ENCODE measurements at places on chromosomes 7 and 10.

DNA sequence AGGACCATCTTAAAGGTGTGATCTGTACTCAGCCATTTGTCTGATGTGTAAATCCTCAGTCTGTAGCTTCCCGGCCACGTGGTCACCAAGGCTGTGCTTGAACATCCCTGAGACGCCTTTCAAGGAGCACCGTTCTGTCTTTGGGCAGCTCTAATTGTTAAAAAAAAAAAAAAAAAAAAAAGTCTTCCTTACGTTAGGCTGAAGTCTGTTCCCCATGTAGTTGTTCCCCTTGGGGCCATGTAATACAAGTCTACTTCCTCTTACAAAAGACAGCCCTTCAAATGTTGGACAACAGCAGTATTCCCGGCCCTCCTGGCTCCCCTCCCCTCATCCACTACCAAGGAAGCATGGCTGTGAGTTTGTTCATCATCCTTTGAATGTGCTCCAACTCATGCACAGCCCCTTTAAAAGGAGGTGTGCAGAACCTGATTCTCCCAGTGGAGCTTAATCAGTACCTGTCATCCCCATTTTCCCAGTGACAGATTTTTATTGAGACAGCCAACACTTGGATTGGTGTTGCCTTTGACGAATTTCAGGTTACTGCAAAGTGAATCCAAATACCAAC, 392.2 kb upstream of the GALNT17 start:
- no peak for DNase-seq

DNA sequence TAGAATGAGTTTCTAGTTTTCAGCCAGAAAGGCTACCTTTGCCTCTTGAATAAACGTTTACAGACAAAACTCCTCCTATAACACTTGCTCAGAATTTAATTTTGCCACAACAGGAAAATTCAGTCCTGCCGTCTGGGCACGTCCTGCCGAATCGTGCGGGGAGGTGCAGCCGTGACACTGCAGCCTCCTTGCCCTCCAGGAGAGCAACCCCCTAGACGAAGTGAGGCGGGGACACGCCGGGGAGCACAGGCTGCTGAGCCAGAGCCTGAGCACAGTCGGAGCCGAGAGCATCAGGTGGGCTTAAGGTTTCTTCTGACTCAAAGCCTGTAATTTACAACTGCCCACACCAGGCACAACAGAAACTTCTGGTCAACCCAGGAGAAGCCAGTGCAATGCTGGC, 102.3 kb downstream of the DYNC2I1 start:
- no peak for DNase-seq

DNA sequence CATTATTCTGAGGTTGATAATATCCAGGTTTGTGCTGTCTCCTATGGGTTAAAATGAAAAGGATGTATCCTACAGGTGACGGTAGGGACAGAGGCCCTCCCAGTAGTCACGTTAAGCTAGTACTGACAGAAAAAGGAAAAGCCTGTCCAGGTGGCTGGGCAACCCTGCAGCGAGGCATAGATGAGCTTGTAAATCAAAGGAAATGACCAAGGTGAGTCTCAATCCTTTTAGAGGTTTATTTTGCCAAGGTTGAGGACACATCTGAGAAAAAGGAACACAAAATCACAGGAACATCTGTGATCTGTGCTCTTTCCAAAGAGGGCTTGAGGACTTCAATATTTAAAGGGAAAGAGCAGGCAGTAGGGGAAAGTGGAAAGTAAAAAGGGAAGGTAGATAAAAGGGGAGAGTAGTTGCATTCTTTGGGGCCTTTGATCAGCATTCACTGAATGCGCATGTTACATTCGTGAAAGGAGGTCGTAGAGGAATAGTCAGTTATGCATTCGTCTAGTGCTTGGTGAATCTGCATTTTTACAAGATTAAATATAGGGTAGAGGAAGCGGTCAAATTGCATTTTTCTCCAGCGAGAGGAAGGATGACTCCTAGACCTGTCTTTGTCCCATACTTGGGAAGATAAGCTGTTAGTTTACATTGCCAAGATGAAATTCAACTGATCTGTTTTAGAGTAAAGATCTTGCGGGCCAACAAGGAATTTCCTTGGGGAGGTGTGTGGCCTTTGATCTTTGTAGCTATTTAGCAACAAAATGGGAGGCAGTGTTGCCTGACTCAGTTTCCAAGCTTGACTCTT, 884 bp upstream of the GSTO1 start:
- no peak for DNase-seq

DNA sequence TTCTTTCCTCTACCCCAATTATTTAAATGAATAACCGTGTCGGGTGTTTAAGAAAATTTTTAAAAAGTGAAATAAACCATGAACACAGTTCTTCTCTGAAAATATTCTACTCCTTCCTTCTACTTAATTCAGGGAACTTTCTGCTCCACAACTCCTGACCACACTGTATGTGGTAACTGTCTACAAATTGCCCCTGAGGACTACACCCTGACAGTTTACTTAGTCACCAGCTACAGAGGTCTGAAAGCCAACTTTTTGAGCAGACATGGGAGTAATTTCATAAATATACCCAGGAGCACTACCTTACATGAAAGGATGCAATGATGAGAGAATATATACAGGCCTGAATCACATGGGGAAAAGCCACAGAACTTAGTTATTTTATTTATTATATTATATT, 523.2 kb upstream of the SORCS1 start:
- DNase-seq = no peak

- no peak for DNase-seq
Observed at GRCh38 chr7:125727215-125727614, 797.6 kb upstream of the POT1 start.

DNA sequence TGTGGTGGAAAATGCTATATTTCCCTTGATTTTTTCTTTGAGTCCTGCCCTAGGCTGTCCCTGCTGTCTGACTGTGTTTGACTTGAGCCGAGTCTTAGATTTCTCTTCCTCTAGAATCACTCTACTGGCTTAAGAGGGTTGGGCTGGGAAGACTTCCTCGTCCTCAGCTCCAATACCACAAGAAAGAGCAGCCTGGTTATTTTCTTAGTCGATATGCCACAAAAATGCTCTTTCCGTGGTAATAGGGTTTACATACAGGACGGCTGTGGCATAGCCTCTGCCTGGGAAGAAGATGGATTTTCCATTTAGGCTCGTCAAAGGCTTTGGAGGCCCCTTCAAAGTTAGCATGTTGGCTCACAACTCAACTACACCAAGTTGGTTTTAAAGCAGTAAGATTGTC, 212.0 kb upstream of the IGFBP3 start:
- DNase-seq = no peak

GRCh38 chr7:71221549-71221948, 89.6 kb downstream of the GALNT17 start:
- DNase-seq = no peak

- DNase-seq = no peak
Observed at GRCh38 chr10:88949051-88949450, 3.5 kb downstream of the ACTA2 start.

DNA sequence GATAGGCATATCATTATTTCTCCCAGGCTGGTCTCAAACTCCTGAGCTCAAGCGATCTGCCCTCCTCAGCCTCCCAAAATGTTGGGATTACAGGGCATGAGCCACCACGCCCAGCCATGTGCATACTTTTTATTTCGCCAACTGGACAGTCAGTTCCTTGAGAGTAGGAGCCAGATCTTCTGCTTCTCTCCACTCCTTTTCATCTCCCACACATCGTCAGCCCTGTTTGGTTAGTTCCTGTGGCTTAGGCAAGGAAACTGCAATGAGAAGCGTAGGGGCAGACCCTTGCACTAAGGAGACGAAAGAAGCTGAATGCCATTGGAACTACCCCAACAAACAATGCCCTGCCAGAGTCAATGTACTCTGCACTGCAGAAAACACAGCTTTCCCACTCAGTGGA, 178.2 kb downstream of the TRIL start:
- DNase-seq = no peak

GRCh38 chr7:36949711-36950600, 225.7 kb upstream of the AOAH start:
- DNase-seq = no peak

DNA sequence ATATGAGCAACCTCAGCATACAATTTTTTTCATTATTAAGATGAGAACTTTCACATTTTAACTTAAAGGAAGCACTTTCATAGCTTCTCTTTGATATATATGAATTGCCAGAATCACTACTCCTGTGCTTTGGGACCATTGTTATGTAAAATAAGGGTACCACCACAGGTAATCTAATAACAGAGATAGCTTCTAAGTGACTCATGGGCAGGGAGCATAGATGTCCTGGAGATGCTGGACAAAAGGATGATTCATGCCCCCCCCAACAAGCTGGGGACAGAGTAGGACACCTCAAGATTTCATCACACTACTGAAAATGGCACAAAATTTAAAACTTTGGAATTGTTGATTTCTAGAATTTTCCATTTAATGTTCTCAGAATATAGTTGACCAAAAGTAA, 641.1 kb downstream of the PCDH15 start:
- DNase-seq = no peak

GRCh38 chr10:97399843-97400545, 1.1 kb downstream of the RRP12 start:
- no peak for DNase-seq

- no peak for DNase-seq
Observed at GRCh38 chr7:53326634-53327033, 291.2 kb downstream of the POM121L12 start.

- DNase-seq = no peak
Observed at GRCh38 chr10:14781763-14782162, 7.1 kb upstream of the FAM107B start.

GRCh38 chr7:157143788-157144187, 5.1 kb downstream of the UBE3C start:
- no peak for DNase-seq

- DNase-seq = no peak
Observed at GRCh38 chr10:117539903-117540639, 2.5 kb upstream of the EMX2 start.

DNA sequence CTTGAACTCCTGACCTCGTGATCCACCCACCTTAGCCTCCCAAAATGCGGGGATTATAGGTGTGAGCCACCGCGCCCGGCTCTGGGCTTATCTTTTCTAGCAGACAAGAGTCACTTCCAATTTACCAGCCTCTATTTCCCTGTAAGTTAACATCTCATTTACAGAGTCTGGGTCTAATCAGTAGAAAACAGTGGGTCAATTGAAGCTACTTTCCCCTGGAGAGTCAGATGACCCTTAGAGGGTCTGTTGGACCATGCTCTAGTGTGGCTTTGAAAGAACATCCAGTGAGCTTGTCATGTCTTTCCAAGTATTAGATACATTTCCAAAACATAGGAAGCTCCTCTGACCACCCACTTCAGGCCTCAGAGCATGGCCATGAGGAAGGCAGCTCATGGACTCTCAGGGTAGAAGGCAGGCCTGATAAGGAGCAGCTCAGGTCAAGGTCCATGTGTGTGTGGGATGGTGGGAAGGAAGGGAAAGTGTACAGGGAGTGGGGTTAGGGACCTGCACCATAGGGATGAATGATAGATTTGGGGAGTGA, 27.6 kb upstream of the RBM20 start:
- no peak for DNase-seq

- no peak for DNase-seq
Observed at GRCh38 chr7:142030294-142030693, 34.6 kb downstream of the MGAM start.

DNA sequence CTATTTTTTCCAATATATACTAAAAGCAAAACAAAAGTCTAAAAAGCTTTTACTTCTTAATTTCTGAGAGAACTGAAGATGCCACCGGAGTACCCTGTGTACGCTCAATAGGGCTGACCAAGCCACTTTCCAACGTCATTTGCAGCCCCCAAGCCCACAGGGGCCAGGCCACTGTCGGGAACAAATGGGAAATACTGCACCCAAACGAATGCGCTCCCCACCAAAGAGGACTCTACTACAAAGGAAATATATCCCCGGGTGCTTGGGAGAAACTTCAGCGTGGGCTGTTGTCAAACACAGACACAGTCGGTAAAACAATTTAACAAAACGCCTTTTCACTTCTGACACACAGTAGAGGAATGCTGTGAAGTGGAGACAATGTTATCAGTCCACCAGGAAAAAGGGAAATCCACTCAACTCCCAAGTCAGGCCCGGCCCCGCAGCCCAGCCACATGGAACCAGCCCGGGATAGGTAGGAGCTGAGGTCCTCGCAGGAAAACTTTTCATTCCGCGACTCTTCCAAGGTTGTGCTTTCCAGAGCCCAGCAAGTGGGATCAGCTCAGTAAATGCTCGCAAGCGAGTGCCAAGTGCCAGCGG, 1.4 kb downstream of the PARD3 start:
- no peak for DNase-seq

DNA sequence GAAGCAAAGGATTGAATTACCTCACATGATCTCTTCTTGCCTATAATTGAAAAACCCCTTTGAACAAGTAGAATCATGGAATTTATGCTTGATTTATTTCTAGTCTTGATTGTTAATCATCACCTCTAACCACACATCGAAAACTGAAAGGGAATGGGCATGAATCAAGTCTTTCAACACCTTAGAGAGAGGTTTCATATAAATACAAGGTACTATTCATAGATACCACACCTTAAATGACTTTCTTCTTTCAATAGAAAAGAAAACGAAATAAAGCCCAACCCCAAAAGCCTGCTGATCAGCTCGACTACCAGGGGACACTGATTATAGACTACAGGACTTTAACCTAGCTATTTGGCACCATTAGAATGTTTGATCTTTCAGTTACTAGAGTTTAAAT, 128.6 kb upstream of the PTPRZ1 start:
- no peak for DNase-seq

DNA sequence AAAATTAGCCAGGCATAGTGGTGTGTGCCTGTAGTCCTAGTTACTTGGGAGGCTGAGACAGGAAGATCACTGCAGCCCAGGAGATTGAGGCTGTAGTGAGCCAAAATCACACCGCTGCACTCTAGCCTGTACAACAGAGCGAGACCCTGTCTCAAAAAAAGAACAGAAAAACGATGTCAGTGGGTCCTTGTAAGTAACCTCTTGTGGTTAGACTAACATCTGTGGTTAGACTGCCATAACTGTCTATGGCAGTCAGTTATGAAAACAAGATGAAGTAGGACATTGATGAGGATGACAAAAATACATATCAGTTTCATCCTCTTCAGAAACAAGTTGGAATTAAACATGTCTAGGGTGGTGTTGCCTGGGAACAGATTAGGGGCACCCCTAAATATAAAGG, 53.3 kb downstream of the AKAP9 start:
- no peak for DNase-seq

DNA sequence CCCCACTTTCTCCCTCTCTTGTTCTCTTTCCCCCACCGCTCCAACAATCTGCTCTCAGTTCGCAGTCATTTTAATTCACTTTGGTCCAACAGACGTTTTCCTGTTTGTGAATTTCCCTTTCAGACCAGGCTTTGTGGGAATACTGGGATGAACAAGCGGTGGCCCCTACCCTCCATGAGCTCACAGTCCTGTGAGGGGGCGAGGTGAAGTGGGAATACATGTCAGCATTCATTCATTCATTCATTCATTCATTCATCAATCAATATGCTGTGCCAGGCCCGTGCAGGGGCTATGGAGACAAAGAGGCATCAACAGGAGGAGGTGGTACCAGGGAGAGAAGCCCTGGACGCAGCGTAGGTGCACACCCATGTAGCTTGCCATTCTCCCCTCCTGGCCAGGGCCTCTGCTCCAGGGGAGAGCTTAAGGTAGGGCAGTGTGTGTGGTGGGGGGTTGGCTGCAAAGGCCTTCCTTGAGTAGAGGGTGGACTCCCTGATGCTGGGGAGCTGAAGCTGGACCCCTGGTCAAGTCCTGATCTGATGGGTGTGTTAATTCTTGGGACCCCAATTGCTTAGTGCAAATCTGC, 16.1 kb downstream of the PRF1 start:
- no peak for DNase-seq

- no peak for DNase-seq
Observed at GRCh38 chr10:16717622-16718395, 99.4 kb downstream of the RSU1 start.

Data from activated gamma-delta T cell treated with Interleukin-2 at 50 U/mL for 16 hours (primary cell).